Epithelial cell of esophagus (primary cell): ENCODE measurements at places on chromosomes 6 and 20.

DNA sequence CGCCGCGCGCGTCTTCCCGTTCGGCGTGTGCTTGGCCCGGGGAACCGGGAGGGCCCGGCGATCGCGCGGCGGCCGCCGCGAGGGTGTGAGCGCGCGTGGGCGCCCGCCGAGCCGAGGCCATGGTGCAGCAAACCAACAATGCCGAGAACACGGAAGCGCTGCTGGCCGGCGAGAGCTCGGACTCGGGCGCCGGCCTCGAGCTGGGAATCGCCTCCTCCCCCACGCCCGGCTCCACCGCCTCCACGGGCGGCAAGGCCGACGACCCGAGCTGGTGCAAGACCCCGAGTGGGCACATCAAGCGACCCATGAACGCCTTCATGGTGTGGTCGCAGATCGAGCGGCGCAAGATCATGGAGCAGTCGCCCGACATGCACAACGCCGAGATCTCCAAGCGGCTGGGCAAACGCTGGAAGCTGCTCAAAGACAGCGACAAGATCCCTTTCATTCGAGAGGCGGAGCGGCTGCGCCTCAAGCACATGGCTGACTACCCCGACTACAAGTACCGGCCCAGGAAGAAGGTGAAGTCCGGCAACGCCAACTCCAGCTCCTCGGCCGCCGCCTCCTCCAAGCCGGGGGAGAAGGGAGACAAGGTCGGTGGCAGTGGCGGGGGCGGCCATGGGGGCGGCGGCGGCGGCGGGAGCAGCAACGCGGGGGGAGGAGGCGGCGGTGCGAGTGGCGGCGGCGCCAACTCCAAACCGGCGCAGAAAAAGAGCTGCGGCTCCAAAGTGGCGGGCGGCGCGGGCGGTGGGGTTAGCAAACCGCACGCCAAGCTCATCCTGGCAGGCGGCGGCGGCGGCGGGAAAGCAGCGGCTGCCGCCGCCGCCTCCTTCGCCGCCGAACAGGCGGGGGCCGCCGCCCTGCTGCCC is 1.1 kb downstream of the SOX4 start:
- peak; percentile 63 for DNase-seq

GRCh38 chr6:73879501-73880293 is 183.7 kb downstream of the CD109 start:
- DNase-seq = no peak

DNA sequence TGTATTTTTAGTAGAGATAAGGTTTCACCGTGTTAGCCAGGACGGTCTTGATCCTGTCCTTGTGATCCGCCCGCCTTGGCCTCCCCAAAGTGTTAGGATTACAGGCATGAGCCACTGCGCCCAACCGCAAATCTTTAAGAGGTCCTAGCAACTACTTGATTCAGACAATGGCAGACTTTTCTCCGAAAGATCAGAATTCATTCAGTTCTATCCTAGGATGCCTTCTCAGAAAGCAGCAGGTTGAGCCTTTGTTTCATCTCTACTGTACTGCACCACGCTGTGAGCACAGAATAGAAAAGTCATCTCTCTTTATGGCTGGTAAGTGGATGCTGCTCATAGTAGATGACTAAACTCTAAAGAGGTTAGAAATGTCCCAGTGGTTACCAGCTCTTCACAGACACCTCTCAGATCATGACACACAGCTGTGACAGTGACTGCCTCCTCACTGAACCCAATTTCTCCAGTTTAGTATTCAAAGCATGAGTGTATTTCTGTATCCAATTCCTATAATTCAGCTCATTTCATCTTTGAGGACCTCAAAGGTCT is 6.0 kb upstream of the HSF2 start:
- DNase-seq = no peak

DNA sequence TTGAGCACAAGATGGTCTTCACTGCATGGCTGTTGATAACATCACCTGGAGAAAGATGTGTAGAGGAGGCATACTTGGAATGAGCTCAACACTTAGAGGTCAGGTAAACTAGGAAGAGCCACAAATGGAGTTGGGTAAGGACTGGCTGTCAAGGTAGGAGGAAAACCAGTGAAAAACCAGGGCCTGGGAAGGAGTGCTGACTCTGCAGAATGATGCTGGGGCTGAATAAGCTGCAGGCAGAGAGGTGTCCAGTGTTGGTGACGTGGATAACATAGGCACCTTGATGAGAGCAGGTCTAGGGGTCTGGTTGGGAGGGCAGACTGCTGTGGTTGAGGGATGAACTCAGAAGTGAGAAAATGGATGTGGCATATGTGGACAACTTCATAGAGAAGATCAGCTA is 160.2 kb downstream of the CARMIL1 start:
- DNase-seq = no peak

- no peak for DNase-seq
Observed at GRCh38 chr6:106702451-106703110, 73.2 kb downstream of the QRSL1 start.

GRCh38 chr6:24646771-24647170 is 780 bp upstream of the KIAA0319 start:
- peak; percentile 92 for DNase-seq

DNA sequence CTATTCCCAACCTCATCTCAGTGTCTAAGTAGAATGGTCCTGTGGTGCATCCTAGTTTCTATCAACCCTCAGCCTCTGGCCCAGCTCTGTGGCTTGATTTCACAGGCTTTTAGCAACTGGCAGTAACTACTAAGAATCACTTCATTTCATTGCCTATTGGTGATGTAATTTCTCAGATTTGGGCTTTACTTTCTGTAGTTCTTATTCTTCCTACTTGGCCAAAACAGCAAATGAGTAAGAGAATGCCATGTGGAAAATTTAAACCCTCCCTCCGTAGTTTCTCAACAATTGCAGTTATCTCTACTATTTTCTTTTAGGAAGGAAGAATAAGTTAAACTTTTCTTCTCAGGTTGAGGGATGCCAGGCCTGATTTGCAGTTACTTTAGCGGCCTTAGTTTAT is 387.3 kb downstream of the CDKAL1 start:
- DNase-seq = no peak

DNA sequence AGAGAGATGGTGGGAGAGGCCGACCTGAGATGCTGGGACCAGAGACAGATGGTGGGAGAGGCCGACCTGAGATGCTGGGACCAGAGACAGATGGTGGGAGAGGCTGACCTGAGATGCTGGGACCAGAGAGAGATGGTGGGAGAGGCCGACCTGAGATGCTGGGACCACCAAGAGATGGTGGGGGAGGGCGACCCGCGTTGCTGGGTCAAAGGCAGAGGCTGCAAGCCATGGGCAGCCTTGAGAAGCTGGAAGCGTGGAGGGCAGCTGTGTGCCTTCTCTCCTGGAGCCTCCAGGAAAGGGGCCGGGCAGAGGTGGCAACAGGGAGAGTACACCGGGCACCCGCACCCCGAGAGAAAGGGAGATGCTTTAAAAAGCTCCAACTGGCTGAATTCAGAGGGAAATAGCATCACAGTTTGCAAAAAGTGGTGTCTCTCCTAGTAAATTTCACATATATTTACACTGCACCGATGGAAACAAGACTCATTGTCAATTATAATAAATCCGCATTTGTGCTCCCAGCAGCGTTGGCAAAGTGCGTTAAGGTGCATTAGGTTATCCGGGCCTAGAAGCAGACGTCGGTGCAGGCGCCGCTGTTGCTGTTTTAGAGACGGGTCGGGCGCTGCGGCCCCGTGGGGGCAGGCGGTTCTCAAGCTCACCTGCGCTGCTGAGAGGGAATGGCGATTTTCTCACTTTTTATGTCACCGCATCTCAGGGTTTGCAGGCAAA is 132.4 kb downstream of the DLL1 start:
- DNase-seq = no peak

- DNase-seq = no peak
Observed at GRCh38 chr20:56925831-56926170, 296.7 kb downstream of the TFAP2C start.

DNA sequence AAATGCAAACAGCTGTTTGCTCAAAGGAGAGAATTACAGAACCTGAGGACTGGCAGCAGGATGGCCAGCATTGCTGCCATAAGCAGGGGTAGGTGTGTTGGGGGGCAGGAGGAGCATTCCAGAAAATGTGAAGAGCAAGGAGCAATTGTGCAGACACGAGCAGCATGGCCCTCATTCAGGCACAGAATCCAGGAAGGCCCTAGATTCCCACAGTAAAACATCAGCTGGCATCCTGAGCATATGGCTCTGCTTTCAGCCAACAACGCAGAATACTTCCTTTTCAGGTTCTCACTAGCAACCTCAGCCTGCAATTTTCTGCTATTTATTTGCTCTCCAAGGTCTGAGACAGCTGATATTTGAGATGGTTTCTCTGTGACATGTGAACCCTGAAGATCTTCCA is 243.4 kb upstream of the POU3F2 start:
- no peak for DNase-seq

DNA sequence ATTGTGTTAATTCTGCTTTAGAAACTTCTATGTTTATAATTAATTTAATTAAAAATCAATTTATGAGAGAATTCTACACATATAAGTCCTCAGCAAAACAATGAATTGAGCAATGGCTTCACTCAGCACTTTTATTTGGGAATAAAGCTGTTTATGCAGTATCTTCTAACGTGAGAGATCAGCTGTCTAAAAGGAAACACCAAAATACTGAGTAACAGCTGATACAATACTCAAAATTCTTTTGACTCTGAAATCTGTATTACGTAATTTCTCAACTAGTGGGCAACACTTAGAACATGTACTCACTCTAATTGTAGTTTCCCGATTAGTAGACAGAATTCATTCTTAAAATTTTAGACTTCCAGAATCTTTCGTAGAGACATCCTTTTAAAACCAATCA is 49.8 kb downstream of the MAP3K7 start:
- DNase-seq = peak; percentile 2

DNA sequence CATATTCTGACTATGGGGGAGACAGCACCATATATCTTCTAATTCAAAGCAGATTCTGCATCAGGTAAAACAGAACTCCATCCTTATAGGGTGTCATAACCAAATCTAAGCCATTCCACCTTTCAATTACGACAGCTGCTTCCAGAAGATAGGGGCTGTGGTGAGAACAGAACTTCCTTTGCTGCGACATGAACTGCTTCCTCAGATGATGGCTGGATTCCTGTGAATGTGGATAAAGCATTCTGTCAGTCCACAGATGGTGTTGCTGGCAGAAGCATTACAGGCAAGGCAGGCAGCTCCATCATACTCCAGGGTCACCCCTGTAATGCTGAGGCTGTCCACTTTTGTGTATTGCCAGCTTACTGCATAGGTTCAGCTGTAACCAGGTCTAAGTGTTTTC is 172.1 kb upstream of the PROKR2 start:
- DNase-seq = no peak

DNA sequence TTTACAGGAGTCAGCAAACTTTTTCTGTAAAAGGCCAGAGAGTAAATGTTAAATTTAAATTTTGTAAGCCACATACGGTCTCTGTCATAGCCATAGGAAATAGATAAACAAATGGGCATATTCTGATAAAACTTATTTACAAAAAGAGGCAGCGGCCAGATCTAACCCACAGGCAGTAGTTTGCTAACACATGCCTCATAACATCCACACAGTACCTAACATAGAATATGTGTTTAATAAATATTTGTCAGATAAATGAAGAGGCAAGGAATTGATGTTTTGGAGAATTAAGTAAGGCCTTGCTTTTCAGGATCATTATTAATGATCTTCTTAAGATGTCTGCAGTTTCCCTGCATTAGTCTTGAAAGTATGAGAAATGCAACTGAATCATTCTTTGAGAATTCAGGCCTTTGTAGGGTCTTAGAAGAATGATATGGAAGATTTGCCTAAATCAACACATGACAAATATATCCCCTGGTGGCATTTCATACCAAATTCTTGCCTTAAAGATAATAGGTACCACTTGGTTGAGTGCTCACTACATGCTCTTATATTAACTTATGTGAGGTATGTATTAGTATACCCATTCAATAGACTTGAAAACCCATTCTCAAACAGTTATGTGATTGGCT is 39.3 kb upstream of the TRAM2 start:
- no peak for DNase-seq

DNA sequence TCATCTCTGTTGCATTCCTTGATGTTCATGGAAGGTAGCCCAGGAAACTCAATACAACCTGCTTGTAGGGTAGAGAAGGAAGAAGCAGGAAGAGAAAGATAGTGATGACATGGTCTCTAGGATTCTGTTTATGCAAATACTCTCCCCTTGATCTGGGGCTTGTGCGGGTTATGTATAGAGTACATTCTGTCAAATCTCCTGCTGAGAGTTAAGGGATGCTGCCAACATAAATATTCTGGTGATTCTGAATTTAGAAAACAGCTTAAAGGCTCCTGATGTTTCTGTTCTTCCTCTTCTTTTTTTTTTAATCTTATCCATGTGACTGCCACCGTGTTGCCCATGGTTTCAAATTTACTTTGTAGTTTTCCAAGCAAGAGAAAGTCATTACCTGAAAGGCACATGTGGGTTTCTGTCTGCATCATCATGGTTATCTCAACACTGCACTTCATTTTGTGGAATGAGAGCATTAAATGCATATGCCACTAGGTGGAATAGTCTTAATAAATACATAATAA is 150.6 kb downstream of the RPS12 start:
- DNase-seq = no peak

DNA sequence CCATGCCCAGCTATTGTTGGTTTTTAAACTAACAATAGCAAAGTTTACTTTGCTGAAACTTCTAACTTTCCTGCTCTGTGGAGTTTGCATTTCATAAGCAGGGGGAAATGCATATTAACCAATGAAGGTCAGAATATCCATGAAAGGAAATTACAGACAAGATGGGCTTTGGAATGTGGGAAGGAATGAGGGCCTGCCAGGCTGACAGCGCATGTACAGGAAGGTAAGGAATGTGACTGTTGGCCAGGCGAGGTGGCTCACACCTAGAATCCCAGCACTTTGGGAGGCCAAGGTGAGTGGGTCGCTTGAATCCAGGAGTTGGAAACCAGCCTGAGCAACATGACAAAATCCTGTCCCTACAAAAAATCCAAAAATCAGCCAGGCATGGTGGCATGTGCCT is 49.6 kb downstream of the CDK5RAP1 start:
- DNase-seq = no peak

DNA sequence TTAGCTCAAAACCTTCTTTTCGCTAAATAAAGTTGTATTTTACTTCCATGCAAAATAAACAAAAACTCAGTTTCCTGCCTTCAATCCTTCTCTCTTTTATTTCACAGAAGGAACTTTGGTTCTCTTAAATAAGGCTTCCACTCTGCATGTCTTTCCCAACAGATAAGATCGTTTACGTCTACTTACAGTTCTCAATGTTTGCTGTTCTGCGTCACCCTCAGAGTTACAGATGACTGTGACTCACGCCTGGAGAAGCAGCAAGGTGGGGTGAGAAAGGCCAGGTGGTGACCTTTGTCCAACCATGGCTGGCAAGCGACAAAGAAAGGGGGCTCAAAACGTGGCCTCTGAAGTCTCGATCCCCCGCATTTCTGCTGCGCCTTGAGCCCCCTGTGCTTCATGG is 51.4 kb upstream of the RPS6KA2 start:
- DNase-seq = peak; percentile 77

DNA sequence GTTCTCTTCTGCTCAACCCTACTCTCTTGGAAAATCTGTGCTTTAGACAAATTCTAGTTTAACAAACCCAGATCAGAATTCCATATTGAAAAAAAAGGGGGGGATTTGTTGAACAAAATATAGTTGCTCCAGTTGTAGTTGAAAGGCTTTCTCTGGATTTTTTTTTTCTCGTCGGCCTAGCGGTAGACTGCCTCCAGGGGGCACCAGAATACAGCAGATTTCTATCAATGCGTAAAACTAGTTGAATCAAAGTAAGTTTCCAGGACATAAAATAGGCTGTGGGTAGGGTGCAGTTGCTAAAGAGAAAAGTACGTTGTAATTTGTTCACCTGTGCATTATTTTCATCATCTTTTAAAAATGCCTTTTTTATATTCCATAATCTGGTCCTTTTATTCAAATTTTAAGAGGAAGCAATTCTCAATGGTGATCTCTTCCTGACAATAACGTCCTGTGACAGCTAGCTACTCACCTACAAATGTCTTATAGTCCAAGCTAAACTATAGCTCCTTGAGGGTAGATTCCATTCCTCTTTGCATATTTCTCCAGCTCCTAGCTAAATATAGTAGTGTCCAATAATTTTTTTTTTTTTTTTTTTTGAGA is 105.4 kb downstream of the PERP start:
- DNase-seq = peak; percentile 72
